GM06990 (cell line): ENCODE measurements at places on chromosomes 5 and 9.

- DNase-seq, result no peak
Measured at GRCh38 chr5:90696153-90696552, 137.6 kb downstream of the ADGRV1 start.

GRCh38 chr5:2696156-2696807 lies 55.2 kb downstream of the IRX2 start:
- DNase-seq, result no peak

DNA sequence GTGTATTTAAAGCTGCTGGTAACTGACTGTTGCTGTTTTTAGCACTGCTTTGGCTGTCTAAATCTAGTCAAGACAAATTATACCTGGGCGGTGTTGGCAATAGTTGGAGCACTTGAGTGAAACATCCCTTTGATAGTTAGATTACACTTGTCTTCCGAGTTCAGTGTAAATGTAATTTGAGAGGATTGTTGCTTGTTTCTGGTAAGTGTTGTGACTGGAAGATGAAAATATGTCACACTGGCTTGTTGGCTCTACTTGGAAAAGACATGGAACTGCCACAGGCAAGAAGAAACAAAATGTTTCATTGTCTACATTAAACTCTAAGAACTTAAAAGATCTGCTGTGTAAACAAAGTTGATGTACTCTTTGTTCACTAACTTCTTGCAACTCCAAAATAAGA lies 49.2 kb upstream of the PTPRD start:
- no peak for DNase-seq

DNA sequence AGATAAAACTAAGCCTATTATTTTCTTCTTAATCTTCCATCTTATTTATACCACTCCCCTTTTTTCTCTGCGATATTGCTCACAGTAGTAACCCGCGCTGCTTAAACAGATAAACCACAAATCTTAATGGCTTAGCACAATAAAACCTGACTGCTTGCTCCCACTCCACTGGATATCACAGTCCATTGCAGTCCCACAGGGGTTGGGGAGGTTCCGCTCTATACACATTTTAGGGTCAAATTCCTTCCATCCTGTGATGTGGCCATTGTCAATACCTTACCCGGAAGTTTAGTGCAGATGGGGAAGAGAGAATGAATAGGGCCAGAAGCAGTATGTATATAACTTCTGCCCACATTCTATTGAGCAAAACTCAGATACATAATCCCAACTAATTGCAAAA lies 193.7 kb downstream of the RAB3C start:
- no peak for DNase-seq

DNA sequence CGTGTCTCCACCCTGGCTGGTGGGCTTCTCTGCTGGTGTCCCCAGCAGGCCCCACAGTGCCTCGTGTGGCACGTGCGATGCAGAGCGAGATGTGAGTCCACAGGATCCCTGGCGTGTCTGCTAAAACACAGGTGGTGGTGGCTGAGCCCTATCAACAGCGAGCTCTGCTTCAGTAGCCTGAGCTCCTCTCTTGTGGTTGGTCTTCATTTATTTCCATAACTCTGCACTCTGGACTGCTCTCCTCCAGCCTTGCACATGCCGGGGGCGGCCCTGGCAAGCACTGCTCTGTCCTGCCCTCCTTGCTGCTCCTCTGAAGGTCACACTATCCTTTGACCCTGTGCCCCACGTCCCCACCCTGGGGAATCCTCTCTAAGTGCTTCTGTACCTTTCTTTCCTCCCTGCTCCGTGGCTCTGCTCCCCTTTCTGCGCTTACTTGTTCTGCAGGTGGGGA lies 59.2 kb downstream of the NSUN2 start:
- DNase-seq, result no peak

DNA sequence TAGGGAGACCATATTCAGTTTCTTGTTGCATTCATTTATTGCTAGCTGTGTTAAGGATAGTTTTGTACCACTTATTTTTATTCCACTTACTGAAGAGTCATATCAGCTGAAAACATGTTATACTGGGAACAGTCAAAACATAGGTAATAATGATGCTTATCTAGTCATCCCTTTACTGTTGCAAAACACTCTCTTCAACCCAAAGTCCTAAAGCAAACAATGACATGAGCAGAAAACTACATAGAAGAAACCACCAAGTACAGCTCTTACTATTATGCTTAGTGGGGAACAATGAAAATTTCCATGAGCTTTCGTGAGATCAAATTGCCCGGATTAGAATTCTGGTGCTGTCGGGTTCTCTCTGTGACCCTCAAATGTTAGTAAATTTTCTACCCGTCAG lies 681.4 kb downstream of the NR2F1-AS1 start:
- no peak for DNase-seq

- DNase-seq, result no peak
Measured at GRCh38 chr5:42720251-42720650, 36.4 kb upstream of the CCDC152 start.

GRCh38 chr5:71537687-71538086 lies 49.5 kb upstream of the MCCC2 start:
- no peak for DNase-seq

DNA sequence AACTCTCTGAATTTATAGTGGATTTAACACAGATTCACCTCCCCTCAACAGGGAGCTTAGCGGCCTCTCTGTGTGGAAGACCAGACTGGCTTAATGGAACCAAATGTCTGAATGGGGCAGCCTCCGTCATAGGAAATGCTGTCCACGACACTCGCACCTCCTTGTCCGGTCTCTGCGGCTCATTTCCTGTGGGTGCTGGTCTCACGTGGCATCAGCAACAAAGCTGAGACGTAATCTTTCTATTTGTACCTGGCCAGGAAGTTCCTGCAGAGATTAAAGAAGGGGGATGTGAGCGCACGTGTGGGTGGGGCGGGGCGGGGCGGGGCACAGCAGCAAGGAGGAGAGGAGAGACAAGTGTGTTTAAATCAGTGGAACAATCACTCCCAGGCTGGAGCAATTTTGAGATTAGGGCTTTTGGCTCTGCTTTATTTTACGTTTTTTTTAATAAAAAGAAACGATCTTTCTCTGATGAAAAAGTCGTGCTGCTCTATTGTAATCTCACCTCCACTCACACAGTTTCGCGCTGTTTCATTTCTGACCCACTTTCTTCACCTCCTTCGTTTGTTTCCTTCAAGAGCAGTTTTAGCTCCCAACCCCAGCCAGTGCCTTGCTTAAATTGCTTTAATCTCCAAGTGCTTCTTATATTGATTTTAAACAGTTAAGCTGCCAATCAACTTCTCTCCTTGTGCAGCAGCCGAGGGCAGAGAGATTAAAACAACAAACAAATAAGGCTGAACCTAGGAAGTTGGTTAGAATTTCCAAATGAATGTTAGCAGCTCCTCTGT lies 132.2 kb upstream of the ASTN2 start:
- DNase-seq, result peak; percentile 5

DNA sequence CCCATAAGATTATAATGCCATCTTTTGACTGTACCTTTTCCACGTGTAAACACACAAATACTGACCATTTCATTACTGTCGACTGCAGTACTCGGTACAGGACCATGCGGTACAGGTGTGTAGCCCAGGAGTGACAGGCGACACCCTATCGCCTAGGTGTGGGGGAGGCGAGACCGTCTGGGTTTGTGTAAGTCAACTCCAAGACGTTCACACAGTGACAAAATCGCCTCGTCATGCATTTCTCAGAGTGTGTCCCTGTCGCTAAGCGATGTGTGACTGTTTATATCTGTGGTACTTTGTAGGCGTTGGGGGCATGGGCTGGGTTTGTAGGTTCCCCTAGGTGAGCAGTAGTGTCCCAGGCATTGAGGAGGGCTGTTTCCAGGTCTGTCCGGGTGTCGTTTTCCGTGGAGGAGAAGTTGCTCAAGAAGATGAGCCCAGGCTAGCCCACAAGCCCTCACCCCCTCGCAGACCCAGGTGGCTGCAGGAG lies 20.3 kb downstream of the NEK6 start:
- DNase-seq, result no peak

DNA sequence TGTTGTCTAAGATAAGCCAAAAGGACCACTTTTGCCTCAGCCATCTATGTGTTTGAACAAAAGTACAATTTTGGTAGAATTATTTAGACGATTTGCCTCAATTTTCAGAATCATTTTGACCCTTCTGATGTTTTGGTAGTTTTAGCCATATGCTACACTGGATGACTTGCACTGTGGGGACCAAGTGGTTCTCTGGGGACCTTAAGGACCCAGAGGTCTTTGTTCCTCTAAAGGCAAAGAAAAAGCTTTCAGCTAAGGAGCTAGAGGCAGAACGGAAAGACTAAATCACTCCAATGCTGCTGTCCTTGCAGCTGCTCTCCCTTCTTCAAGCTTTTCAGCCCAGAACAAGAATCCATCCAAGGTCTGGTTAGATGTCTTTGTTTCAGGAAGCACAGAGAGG lies 51.0 kb upstream of the APC start:
- DNase-seq, result no peak
